ENCODE measurements at places on chromosomes 16 and 17.

GRCh38 chr16:25177831-25178688 is 38.7 kb upstream of the AQP8 start:
- DNase-seq = peak; percentile 75

DNA sequence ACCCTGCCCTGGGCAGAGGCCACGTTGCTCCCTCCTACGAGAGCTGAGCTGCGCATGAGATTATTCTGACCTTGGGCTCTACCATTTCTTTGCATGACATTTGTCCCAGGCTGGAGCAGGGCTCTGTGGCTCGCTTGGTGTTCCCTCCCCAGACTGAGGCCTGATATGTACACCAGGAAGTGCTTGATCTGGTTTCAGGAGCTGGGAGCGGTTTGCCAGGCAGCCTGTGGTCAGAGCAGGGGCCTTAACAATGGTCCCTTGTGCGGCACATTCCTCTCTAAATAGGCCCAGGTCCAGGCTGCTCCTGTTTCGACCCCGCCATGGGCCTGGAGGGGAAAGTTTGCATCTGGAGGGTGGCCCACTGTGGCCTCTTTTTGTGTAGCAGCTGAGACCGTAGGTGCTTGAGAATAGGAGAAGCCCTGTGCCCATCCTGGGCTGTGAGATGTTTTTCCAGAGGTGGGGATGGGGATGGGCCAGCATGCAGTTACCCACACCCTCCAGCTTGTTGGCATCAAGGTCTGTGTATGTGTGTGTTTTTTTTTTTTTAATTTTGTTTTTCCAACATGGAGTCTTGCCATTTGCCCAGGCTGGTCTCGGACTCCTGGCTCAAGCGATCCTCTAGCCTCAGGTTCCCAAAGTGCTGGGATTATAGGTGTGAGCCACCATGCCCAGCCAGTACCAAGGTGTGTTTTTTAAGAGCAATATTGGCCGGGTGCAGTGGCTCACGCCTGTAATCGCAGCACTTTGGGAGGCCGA is 253.9 kb downstream of the SEC14L1 start:
- DNase-seq = no peak

- DNase-seq = no peak
These were observed 6.5 kb upstream of the CARD14 start for GRCh38 chr17:80163336-80163735.

DNA sequence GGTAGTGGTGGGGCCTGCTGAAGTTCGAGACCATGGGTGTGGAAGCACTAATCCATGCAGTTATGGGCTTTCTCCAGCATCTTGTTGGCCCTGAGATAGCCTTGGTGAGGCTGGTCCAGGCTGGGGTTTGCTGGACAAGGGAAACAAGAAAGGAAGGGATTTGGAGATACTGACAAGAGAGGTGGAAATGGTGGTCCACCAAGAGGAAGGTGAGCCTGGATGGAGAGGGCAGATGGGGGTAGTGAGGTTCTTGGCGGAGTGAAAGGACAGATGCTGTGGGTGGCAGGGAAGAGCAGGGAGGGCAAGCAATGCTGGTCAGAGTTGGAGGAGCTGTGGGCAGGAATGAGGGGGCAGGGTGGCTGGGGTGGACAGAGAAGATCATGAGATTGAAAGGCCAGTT is 5.5 kb upstream of the SMPD3 start:
- no peak for DNase-seq

- DNase-seq = no peak
These were observed 527 bp downstream of the CIAPIN1 start for GRCh38 chr16:57446531-57447185.

GRCh38 chr17:68695659-68696058 is 94.5 kb upstream of the FAM20A start:
- no peak for DNase-seq

- DNase-seq = no peak
These were observed 43.3 kb upstream of the PSMD7 start for GRCh38 chr16:74253161-74253938.

DNA sequence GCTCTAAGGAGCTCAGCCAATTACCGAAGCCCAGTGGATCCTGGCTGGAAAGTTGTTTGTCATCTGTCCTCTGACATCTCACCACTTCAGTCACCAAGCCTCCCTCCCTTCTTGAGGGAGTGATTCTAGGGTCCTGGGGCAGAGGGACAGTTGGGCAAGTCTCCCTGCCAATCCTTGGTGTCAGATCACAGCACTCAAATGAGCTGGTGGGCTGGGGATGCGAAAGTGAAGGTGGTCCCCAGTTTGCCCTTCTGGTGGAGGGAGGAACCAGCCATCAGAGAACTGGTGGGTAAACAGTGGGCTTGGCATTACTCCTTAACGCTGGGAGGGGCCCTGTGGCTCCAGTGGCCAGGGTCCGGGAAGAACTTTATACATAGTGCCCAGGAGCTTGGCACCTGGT is 4.4 kb upstream of the CALB2 start:
- no peak for DNase-seq

DNA sequence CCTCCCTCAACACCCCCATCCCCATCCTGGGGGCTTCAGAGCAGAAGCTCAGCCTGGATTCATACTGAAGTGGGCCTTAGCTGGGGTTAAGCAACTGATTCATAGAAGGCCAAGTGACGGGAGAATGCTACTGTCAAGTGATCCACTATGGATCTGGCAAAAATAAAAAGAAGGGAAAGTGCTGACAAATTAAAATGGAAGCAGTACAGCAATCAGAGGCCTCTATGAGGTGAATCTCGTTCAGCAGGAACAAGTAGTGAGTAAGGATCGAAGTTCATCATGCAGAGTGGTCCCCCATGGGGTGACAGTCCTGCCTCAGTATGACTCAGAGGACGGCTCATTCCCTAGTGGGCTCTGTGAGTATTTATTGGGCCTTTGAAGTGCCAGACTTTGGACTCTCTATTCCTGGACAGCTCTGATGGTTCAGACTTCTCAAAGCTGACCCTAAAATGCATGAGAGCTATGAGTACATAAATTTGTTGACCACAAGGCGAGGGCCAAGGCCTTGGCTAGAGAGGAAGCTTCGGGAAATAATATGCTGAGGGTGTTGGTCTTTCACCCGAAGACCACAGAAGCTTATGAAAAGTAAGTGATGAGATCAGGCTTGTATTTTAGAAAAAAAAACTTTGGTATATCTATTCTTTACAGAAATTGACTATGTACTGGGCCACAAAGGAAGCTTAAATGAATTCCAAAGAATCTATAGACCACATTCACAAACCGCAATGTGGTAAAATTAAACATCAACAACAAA is 5.3 kb upstream of the NSMCE1 start:
- no peak for DNase-seq

DNA sequence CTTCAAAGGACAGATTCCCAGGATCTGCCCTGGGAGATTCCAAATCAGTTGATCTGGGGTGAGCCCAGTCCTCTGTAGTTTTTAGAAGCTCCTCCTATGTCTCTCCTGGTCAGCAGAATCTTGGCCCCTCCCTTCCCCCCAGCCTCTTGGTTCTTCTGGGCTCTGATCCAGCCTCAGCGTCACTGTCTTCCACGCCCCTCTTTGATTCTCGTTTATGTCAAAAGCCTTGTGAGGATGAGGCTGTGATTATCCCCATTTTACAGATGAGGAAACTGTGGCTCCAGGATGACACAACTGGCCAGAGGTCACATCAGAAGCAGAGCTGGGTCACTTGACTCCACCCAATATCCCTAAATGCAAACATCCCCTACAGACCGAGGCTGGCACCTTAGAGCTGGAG is 840 bp upstream of the CDH5 start:
- no peak for DNase-seq

DNA sequence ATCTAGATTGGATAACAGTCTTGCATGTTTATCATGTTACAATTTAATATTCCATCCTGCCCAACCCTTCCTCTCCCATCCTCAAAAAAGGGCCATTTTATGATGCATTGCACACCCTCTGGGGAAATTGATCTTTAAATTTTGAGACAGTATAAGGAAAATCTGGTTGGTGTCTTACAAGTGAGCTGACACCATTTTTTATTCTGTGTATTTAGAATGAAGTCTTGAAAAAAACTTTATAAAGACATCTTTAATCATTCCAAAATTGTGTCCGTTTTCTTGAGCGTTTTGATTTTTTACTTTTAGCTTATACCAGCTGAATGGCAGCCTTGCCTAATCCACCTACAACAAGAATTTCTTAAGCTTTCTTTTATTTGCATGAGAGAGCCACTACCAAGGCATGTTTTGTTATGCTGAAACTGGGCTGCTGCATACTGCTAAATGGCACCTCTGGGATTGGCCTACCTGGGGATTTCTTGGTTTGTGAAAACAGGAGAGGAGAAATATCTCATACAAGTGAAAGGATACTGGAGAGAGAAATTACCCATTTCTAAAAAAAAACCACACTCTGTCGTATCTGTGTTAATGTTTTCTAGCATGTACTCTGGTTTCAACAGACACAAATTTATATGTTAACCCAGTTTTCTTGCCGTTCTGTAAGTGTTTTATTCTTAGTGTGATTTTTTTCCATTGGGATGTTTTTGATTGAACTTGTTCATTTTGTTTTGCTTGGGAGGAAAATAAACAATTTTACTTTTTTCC is 52.2 kb downstream of the TUBD1 start:
- DNase-seq = no peak

GRCh38 chr17:67246653-67247415 is 1.8 kb upstream of the HELZ start:
- peak; percentile 75 for DNase-seq

DNA sequence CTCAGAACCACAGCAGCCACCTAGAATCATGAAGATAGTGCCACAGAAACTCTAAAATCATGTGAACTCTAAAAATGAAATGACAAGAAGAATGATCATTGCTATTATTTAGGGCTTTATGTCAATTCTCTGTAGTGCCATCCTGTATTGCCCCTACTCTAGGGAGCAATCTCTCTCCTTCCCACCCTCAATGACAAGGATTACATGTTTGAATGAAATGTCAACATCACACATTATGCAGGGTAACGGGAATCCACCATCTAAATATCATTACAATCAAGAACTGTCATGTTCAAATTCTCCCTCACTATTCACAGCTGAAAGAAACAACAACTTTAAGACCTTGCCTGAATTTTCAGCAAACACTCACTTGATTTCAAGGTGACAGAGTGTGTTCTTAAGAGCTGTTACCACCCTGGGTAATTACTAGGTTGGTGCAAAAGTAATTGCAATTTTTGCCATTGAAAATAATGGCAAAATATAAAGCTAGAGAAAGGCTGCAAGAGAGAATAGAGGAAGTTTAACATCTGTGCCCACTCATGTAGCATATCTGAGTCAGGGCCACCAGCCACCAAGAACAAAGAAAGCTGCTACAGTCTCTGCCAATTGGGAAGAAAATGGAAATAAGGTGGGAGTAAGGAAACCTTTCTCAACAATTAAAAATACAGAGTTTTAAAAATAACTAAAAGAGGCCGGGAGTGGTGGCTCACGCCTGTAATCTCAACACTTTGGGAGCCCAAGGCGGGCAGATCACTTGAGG is 112.8 kb upstream of the PSMD7 start:
- no peak for DNase-seq

GRCh38 chr16:4316108-4316863 is 419 bp downstream of the GLIS2 start:
- no peak for DNase-seq

- no peak for DNase-seq
These were observed 3.4 kb downstream of the HOXB3 start for GRCh38 chr17:48586355-48587258.

- no peak for DNase-seq
These were observed 108.9 kb upstream of the CIBAR2 start for GRCh38 chr16:85220964-85221731.

DNA sequence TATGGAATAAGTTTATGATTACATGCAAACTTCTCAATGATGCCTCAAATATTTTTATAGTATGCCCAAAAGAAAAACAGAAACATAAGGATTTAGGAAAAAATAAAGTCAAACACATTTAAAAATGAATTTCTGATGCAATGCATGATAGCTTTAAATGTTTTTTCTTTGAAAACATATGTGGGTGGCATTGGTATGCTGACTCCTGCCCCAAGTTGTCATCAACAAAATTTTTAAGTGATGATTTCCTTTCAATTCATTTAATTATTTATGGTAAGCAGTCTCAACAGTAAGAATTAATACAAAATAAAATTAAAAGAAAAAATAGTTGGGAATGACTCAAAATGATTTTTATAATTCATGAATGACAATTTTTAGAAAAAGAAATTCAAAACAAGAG is 104.9 kb downstream of the CEP112 start:
- no peak for DNase-seq

DNA sequence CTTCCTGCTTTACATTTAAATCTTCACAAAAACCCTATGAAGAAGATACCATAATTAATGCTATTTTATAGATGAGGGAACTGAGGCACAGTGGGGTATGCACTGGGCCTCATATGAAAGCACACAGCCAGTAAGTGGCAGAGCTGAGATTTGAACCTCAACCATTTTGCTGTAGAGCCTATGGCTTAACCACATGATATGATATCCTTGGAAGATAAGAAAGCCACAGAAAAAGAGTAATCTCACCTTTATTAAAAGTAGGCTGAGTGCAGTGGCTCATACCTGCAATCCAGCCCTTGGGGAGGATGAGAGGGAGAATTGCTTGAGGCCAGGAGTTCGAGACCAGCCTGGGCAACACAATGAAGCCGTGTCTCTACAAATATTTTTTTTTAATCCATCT is 15.0 kb upstream of the TOB1 start:
- DNase-seq = no peak

DNA sequence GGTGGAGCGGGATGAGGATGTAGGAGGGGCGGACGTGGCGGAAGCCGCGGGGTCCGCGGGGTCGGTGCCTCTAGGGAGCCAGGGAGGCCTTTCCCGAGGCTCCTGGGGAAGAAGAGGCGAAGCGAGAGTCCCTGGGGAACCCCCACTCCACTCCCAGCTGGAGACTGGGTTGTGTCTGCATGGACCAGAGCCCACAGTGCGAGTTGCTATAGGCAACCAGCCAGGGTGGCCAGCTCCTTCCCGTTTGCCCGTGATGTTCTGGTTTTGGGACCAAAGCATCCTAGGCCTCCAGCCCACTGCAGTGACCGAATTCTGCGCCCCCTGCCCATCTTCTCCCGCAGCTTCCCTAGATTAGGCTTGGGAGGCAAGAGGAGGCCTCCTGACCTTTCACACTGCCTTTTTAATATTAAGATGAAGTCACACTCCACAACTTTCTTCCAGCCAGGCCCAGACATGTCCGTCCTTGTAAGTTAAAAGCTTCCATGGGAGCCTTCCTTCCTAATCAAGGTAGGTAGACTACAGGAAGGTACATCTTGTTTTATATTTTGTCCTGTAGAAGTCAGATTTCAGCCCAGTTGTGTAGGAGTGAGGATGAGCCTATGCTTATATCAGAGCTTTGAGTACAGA is 469 bp downstream of the AMZ2 start:
- no peak for DNase-seq

GRCh38 chr16:14362774-14363371 is 267.2 kb downstream of the PARN start:
- DNase-seq = no peak

DNA sequence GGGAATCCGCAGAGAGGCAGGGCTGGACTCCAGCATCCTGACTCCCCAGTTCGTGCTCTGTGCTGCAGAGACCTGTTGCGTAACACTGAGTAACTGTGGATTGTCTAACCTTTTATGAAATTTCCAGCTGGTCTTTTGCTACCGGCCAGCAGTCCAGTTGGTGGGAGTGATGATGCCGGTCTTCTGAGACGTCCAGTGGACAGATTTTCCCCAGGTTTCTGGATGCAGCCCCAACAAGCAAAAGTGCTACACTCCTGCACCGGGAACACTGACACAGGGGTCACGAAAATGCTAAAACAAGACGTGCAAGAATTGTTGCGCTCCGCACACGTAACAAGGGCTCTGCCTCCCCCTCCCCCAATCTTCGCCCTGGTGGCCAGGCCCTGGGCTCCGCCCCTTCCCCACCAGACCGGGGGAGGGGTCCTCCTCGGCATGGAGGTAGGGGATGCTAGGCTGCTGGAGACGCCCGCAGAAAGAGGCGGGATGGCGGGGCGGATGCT is 701 bp upstream of the MRC2 start:
- DNase-seq = no peak

Data from spleen (tissue), 13 donors.